ENCODE measurements at places on chromosomes 5 and 9.

GRCh38 chr5:43353668-43354067, 40.5 kb upstream of the HMGCS1 start:
- DNase-seq, result no peak

DNA sequence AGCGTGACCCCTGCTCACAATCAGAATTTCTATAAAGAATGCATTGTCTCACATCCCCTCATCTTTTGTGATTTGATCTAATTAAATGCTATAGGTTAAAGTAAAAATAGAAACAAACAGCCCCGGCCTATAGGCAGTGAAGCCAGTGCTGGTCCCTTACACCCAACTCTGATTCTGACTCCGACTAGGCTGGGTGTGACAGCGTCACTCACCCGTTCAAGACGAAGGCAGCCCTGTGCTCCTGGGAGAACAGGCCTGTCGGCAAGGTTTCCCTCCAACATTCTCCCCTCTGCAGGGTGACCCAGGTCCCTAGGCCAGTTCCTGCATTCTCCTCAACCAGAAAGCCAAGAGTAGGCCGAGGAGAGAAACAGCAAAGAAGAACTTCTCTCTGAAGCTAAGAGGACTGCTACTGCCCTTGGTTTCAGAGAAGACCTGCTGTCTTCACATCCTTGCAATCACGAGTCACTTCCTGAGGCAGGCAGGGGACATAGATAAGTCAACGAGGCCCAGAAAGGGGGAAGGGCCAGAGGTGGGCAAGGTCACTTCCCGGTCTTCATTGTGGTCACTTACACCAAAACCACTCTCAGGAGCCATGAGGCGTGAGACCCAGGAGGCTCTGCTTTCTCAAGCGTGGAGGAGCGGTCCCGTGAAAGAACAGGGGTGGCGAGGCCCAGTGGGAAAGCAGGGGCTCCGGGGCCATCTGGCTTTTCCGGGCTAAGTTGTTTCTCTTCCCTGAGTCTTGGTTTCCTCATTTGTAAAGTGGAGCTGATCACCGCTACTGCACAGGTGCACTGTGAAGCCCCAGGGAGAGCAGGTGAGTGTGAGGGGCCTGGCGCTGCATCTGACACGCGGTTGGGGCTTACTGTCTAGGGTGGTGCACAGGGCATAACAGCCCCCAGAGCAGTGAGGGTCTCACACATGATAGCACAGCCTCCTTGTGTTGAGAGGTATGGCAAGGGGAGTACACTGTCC, 200.8 kb downstream of the CRB2 start:
- DNase-seq, result no peak

DNA sequence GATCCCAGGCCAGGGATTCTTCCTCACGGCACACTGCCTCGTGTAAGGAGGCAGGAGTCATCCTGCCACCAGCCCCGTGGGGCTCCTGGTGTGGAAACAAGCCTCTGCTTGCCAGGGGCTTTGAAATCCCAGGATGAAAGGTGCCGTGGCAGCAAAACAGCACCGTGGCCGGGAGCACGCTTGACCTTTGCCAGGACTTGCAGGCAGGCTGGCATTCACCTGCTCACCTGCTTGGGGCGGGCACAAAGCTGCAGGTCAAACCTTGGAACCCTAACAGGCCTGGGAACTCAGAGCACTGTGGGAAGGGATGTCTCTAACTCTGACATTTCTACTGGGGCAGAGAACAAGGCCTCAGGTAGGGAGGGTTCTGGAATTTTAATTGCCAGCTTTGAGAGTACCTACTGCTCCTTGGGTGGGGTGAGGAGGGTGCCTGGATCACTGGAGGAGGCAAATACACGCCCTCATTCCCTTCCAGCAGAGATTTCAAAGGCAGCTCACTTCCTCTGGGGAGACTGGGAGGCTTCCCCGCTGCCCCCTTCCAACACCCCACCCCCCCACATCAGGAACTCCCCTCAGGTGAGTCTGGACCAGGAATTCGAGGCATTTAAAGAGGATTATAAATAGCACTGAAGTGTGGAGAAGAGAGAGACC, 45.6 kb upstream of the STXBP1 start:
- DNase-seq, result no peak

DNA sequence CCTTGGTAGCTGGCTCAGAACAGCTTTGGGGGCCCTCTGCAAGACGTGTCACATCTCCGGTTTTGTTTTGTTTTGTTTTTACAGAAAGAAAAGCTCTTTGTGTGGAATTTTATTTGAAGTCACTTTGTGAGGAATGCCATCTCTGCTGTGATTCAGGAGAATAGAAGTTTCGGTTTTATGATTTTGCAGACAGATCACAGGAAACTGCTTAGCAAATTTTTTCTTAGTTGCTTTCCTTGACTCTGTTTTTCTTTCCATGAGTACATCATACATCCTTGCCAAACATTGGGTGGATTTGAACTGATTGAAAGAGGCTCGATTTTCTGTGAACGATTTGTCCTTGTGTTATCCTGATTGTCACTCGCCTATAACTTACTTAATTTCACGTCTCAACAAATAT, 5.1 kb downstream of the SEMA5A start:
- no peak for DNase-seq

DNA sequence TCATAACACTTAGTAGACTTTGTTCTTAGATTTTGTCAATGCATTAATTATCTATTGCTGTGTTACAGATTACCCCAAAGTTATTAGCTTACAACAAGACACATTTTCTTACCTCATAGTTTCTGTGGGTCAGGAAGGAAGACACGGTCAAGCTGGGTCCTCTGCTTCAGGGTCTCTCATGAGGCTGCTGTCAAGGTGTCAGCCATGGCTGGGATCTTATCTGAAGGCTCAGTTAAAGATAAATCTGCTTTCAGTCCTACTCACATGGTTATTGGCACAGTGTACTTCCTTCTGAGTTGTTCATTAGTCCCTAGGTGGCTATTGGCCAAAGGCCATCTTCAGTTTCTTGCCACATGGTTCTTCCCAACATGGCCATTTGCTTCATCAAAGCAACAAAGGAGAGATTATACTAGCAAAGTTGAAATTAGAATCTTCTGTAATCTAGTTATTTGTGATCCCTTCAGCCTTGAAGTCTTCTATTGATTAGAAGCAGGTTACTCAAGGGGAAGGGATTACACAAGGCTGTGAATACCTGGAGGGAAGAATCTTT, 25.2 kb downstream of the TDRD7 start:
- no peak for DNase-seq

GRCh38 chr9:132584601-132585560, 2.5 kb downstream of the BARHL1 start:
- DNase-seq, result no peak

DNA sequence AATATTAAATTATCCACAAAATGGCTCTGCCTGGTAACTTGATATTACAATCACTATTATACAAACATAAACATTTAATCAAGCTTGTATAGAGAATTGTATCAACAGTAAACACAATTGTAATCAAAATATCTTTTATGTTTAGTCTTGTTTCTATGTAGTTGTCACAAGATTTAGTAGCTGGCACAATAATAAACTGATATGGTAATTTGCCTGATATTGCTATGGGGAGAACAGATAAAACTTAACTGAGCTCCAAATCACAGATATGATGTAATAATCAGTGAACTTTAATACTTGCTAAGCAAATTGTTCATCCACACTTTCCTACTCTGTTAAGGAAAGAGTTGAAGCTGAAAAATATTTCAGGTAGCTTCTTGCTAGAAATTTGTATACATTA, 189.8 kb downstream of the MPDZ start:
- DNase-seq, result no peak

- DNase-seq, result no peak
These were observed 121.5 kb upstream of the PCA3 start for GRCh38 chr9:76642701-76643209.

GRCh38 chr5:123719004-123719403, 207.0 kb downstream of the CSNK1G3 start:
- DNase-seq, result no peak

GRCh38 chr5:107112216-107112615, 558.5 kb downstream of the EFNA5 start:
- no peak for DNase-seq

DNA sequence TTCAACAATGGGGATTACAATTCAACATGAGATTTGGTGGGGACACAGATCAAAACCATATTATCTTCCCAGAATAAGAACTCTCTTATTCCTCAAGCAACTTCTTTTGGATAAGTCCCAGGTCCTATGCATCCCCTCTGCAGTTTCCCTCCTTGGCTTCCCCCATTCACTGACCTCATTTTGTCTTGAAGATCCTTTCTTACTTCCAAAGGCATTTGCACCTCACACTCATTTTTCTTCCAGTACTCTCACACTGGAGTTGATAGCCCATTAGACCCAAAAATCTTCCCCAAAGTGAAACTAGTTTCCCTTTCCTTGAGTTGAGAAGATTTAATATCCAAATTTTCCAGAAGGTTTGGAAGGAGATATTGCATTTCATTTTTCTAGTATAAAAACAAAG, 178.0 kb upstream of the DAPK1 start:
- no peak for DNase-seq
